Omental fat pad (tissue), 4 donors: ENCODE measurements at places on chromosomes 6 and 20.

DNA sequence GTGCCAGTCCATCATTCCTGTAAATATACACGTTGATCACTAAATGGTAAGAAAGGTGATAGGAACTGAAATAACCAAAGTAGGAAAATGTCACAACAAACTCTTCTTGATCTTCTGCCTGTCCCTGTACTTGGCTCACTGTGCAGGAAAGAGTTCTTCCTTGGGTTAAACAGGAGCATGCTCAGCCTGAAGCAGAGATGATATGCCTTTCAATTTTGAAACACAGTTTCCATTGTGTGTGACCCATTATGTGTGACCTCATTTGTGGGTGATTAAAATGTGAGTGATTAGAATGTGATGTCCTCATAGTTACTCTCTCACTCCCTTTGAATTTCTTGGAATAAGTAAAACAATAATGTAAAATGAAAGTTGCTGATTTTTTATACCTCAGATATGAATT is 427.2 kb upstream of the AGPAT4 start:
- no peak for DNase-seq

DNA sequence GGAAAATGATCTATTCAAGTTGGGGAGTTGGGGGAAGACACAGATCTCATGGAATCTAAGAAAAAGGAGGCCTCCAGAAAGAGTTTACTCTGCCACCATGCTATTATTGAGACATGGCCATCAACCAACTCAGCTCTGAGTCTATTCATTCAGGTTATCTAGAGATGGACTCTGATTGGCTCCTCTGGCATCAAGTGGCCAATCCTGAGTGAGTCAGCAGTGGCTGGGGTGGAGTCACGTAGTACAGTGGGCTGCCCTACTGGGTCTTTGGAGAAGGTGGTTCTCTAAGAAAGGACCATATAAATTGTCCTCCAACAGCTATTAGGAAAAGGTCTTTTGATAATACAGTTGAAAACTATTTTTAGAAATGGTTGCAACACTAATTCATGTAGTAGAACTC is 42.1 kb downstream of the LYRM2 start:
- DNase-seq = no peak

DNA sequence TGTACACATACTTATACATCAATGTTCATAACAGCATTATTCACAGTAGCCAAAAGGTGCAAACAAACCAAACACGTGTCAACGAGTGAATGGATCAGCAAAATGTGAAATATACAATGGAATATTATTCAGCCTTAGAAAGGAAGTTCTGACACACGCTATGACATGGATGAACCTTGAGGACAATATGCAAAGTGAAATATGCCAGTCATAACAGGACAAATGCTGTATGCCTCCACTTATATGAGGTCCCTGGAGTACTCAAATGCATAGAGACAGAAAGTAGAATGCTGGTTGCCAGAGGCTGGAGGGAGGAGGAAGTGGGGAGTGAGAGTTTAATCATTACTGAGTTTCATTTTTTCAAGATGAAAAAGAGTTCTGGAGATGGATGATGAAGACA is 37.8 kb upstream of the IGF2R start:
- no peak for DNase-seq

GRCh38 chr6:28802417-28803336 is 121.1 kb downstream of the TRIM27 start:
- no peak for DNase-seq

DNA sequence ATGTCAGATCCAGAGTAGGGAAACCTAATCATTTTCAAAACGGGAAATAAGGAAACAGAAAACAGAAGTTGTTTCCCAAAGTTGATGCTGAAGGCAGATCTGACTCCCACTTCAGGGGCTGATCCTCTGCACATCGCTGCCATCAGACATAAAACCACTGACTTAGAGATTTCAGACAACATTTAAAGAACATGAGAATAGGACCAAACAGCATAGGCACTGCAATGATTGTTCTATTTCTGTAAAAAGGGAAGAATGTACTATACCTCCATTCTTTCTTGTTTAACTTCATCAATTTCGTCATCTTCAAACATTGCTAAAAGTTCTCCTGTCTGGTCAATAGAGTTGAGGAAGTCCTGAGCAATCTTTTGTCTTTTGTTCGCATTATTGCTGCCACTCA is 324.7 kb upstream of the RUNX2 start:
- DNase-seq = no peak

- DNase-seq = no peak
Observed at GRCh38 chr20:62676976-62677375, 31.7 kb upstream of the NTSR1 start.

DNA sequence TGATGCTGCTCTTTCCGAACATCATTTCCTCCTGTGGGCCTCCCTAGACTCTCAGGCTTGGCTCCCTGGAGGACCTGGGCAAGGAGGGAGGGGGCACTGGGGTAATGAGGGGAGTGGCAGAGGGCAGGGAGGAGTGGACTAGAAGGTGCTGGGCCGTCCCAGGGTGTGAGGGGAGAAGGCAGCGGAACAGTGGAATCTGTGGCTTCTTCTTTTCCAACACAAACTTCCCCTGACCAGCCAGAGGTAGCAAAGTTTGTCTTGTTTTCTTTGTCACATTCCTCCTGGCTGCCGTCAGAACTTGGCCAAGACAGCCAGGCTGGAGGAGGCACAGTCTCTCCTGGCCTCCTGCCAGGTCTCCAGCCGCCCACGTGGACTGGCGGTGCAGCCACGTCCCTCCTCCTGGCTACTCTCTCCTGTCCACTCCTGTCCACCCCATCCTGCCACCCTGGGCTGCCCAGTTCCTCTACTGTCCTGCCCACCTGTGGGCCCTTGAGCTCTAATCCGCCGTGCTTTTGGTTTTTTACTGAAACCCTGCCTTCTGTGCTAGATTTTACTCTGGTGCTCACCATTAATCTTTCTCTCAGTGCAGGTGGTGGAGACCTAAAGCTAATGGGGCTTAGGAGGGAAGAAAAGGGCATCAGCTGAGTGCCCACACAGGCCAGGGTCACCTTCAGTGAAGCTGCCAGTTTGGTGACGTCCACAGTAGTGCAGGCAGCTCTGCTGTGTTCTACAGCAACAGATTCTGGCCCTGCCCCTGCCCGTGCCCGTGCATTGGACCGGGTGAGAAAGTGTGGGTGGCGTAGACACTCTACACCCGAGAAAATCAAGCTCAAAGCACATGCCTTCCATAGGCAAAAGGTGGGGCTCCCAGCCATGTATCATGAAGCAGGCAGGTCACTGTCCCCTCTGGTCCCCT is 2.8 kb upstream of the CDSN start:
- peak; percentile 43 for DNase-seq

DNA sequence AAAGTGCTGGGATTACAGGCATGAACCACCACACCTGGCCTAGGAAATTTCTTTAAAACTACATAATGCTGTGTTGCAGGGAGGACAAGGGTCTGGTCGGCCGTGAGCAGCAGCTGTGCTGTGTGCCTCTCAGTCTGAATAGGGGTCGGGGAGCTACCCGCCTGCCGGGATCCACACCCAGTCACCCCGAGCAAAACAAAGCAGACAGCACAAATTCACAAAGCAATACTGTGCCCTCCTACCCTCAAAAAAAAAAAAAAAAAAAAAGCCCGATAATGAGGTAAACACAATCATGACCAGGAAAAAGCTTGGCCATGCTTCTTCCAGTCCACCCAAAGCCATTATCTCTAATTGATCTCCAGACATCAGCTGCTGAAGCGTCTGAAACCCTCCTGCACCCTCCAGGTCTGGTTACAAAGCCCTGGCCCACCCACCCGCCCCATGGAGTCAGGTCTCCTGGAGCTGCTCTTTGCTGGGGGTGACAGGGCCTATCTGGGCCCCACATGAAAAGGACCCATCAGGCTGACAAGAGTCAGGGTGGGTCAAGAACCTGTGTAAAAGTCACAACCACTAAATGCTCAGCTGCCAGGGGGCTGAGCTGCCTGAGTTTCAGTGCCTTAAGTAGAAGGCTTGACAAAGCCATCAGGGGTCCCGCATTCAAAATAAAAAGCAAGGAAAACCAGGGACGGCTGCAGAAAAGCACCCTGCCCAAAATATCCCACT is 88.2 kb downstream of the NOL4L start:
- DNase-seq = no peak

GRCh38 chr6:127341471-127342202 is 1.8 kb downstream of the ECHDC1 start:
- no peak for DNase-seq

DNA sequence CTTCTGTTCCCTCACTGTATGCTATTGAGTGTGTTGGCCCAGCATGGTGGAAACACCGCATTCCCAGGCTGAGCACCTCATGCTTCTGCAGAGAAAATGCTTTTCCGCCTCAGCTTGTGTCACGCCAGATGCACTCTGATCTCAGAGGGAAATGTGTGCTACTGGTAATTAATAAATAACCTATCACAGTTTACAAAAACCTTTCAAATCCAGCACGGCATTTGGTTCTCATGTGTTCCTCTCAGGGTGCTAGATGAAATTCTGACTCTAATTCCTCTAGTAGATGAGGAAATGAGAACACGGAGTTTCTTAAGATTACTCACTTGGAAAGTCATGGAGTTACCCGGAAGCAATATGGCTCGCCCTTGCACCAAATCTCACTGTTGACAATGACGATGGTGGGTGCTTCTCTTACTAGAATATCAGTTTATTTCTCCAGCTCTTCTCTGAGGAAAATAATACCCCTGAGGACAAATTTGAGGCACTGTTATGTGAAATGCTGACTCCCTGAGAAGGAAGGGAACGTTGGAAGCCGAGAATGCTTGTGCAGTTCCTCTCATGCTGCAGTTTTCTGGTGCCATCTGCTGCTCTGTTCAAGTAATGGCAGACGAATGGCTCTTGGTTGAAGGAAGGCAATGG is 116.6 kb downstream of the RNF144B start:
- no peak for DNase-seq

GRCh38 chr20:32359633-32360332 is 1.7 kb downstream of the ASXL1 start:
- no peak for DNase-seq

DNA sequence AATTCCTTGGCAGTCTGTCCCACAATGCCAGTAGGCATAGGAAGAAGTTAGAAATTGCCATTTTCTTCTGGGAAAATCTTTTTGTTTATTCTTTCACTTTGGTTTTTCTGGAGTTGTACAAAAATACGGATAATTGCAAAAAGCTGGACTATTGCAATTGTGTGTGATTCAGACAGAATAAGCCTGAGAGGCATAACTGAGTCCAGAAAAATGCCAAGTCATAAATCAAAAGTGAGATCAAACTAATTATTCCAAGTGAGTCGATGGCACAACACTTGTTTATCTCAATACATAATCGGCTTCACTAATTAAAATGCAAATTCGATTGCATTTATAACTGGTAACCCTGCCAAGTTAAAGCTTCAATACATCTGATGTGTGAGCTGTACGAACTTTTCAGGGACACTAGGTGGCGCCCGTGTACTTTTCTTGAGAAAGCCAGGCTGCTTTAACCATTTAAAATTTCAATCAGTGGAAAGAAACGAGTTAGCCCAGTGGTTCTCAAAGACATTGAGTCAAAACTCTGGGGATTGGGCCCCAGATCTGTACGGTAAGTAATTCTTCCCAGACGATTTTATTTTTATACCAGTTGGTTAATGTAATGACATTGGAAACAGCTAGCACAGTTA is 102.6 kb downstream of the LAMP5 start:
- peak; percentile 26 for DNase-seq

DNA sequence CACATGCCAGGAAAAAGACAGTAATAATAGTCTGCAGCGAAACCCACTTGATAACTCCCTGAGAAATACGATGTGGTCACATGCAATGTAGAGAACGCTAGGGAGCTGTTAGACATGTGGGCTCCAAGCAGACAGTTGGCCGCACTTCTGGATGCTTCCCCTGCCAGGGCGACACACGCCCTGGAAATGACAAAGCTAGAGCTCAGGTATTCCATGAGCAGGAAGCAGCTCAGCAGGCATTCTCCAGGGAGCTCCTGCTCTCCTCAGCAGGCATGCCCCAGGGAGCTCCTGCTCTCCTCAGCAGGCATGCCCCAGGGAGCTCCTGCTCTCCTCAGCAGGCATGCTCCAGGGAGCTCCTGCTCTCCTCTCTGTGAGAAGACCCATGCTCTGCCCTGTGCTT is 52.4 kb upstream of the NXT1 start:
- DNase-seq = no peak

DNA sequence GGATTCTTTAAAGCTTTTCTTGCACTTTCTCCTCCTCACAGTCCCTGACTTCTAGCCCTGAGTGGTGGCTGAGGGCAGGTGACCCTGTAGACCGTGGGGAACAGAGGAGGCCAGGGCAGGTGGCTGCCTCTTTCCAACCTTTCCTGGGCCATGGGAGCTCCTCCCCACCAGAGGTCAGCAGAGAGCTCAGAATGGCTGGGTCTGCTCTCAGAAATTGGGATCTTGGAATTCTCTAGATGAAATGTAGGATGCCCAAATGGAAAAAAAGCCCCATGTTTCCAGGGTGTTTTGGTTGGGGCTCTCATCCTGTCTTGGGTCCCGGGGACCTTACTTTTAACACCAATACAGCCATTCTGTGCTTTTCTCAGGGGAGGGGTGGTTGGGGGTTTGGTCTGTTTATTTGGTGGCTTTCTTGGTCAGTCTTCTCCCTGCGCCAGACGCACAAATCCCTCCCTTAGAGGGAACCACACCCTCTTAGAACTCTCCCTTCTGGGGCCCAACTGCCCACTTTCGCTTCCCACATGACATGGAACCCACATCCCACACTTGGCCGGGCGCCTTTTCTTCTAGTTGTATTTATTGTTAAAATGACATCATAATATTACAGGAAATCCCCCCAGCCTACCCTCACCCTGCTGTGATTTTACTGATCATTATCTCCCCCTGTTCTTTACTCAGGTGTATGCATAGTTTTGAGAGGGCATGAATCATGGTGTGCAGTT is 17.9 kb downstream of the GNAS start:
- DNase-seq = peak; percentile 40
